Activated naive CD4-positive, alpha-beta T cell treated with Interleukin-2 at 50 U/mL for 16 hours (primary cell): ENCODE measurements at places on chromosomes 11 and 22.

- no peak for DNase-seq
These were observed 145.7 kb upstream of the TTC12 start for GRCh38 chr11:113168354-113169342.

DNA sequence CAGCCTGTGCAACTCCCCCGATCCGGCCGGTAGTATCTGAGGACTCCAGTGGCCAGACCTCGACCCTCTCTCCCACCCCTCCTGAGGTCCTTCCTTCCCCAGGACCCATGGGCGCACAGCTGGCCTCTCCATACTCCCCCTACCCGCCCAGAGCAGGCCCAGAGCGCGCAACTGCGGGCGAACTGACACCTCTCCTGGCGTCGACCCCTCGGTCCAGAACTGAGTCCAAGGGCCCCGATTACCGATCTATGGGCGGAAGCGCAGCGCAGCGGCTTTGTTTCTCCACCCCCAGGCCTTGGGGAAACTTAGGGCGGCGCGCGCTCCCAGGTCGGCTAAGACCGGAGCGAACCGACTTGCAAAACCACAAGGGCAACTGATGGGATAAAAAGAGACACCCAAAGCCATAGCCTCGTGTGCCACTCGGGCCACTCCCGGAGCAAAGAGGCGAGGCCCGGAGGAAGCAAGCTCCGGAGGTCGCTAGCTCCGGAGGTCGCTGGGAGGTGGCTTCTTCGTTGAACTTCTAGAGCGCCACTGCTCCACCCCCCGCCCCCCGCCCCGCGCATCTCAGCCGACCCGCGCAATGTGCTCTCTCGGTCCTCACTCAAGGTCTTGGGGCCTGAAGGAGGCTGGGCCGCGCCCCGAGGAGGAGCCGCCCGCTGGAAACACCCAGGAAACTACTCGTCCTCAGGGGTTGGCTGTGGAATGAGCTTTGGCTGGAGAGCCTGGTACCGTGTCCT, 9.8 kb upstream of the ALX4 start:
- no peak for DNase-seq

- DNase-seq: no peak
These were observed 199.3 kb upstream of the ISX start for GRCh38 chr22:34866495-34867131.

DNA sequence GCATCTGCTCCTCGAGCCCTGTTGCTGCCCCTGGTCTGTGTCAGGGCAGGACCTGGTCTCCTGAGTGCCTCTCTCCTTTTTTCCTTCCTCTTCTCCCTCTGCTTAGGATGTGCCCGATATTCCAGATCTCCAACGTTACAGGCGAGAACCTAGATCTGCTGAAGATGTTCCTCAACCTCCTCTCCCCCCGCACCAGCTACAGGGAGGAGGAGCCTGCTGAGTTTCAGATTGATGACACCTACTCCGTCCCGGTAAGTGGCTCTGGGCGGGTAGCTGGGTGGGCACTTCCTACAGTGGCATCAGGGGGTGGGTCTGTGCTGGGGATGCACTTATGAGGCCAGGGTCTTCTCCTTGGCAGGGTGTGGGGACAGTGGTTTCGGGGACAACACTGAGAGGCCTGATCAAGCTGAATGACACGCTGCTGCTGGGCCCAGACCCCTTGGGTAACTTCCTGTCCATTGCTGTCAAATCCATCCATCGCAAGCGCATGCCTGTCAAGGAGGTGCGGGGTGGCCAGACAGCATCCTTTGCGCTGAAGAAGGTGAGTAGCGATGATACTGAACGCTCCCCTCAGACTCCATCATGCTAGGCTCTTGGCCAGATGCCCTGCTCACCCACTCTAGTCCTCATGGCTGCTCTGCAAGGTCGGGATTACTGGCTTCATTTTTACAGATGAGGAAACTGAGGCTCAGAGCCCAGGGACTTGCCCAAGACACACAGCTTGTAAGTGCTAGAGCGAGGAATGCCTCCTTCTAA, 20.3 kb downstream of the GTPBP1 start:
- DNase-seq: no peak

GRCh38 chr11:10401256-10401655, 53.8 kb upstream of the AMPD3 start:
- no peak for DNase-seq

- DNase-seq: no peak
These were observed 21.2 kb downstream of the UPB1 start for GRCh38 chr22:24516301-24516737.

GRCh38 chr11:93623920-93624319, 37.6 kb upstream of the CEP295 start:
- no peak for DNase-seq

DNA sequence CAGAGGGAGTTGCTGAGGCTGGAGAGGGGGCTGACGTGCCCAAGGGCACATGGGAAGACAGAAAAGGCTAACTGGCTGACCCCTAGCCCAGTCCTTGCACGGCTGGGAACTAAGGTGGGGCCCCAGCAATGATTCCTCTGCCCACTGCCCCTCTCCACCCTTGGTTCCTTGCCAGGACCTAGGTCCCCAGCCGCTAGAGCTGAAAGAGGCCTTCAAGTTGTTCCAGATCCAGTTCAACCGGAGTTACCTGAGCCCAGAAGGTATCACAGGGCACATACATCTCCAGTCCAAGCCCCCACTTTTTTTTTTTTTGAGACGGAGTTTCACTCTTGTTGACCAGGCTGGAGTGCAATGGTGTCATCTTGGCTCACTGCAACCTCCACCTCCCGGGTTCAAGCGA, 390 bp downstream of the CTSW start:
- DNase-seq: no peak

- DNase-seq: no peak
These were observed 74.3 kb downstream of the CECR2 start for GRCh38 chr22:17443405-17444203.

DNA sequence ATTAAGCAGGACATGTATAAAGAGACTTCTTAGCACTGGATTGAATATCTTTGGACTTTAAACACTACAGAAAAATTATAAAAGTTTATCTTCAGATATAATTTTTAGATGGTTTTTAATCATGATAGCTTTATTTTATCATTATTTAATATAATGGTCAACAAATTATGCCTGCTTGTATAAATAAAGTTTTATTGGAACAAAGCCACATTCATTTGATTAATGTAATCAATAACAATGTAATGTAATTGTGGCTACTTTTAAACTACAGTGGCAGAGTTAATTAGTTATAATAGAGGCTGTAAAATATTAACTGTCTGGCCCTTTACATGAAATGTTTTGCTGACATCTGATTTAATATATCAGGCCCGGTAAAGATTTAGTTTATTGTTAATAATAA, 70.0 kb downstream of the STIM1 start:
- no peak for DNase-seq

DNA sequence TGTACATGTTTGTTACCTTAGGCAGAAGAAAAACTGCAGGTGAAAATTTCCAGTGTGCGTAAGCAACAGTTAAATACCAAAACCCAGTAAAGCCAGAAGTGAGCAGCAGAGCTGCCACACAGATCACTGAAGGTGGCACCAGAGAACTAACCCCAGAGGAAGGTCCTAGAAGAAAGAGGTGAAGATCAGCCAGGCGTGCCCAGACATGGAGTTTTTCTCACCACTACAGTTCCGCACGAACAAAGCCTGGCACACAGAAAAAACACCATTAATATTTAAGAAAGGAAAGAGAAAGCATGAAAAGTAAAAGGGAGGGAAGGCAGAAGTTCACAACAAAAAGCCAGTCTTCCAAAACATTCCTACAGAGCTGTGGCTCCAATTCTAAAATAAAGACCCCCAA, 60.7 kb downstream of the STK33 start:
- no peak for DNase-seq

- no peak for DNase-seq
These were observed 53.1 kb upstream of the SLC22A12 start for GRCh38 chr11:64537876-64538275.

DNA sequence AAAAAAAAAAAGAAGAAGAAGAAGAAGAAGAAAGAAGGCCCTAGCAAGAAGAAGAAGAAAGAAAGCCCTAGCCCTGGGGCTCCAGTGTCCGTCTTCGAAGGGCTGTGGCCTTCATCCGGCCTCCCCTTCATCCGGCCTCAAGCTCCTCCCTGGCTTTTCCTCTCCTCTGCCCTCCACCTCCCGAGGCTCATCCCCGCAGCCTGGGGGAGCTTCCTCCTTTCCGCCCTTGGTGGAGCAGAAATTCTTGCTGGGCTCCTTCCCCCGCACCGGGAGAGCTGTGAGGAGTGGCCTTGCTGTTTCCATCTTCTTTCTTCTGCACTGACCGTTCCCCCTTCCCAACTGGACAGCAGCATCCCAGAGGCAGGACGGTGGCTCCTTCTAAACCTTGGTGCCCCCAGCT, 9.5 kb upstream of the LTO1 start:
- no peak for DNase-seq

- DNase-seq: no peak
These were observed 74.2 kb downstream of the ALX4 start for GRCh38 chr11:44235765-44236201.

DNA sequence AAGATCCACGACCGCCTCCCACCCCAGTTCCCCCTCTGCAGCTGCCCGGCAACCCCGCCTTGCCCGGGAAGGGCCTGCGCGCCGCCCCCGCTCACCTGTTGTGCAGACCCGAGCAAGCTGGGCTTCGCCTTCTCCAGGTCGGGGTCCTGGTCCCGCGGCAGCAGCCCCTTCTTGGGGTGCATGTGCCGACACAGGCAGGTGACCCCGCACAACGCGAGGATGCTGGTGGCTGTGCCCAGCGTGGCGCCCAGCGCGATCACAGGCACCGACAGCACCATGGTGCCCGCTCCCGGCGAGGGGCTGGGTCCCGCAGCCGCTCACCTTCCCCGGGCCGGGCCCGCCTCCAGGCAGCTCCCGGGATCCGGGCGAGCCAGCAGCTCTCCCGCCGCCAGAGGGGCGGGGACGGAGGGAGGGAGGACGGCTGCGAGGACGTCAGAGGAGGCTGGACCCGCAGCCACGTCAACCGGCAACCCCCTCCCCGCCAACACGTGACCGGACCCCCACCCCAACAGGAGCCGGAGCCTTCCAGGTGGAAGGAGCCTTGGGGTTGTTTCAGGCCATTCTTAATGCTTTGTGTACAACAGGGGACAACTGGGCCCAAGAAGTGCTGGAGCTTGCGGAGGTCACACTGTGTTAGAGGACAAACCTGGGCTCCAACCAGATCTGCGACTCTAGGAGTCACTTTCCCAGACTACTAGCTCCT, at the start of gene SYT13:
Gene SYT13 (minus strand): TSS at position 412 of the 703 bp plus-strand sequence. CDS start 134 bp downstream, at position 278.
- no peak for DNase-seq

DNA sequence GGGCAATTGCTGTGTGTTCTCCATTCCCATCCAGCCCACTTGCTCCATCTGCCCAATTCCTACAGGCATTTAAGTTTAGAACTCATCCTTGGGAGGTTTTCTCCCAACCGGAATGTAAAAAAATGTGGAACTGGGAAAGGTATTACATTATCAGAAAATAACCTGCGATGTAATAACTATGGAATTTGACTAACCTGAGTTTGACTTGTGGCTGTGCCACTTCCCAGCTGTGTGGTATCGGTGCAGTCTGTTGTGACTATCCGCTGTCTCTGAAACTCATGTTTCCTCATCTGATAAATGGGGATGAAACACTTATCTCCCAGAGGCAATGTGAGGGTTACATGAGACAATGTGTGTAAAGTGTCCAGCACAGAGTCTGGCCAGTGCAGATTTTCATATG, 77.6 kb downstream of the TENM4 start:
- DNase-seq: no peak
